ENCODE measurements at places on chromosomes 3 and 15.

DNA sequence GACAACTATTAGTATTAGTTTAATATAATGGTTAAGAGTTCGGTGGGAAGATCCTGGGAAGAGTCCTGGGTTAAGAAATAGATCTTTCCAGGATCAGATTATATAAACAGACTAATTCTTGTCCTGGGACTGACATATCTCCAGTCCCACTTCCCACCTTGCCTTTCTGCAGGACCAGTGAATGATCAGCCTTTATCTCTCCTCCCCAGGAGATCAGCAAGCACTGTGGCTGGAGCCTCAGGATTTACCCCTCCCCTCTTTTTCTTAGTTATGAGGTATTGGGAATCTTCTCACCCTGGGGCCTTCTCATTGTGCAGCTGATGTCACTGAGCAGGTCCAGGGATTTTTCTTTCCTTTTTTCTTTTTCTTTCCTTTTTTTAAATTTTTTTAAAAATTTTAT is 135.7 kb upstream of the UMPS start:
- no peak for DNase-seq

- no peak for DNase-seq
Observed at GRCh38 chr15:51046799-51047449, 47.8 kb downstream of the TNFAIP8L3 start.

- no peak for DNase-seq
Observed at GRCh38 chr3:10463533-10464434, 41.6 kb downstream of the ATP2B2 start.

- DNase-seq: no peak
Observed at GRCh38 chr15:81073801-81074200, 60.3 kb upstream of the CFAP161 start.

GRCh38 chr15:101295607-101296161 is 636 bp upstream of the SNRPA1 start:
- no peak for DNase-seq

GRCh38 chr3:29802057-29802456 is 521.2 kb downstream of the RBMS3 start:
- DNase-seq: no peak

- peak; percentile 33 for DNase-seq
Observed at GRCh38 chr15:73225358-73226015, 143.3 kb downstream of the HCN4 start.

DNA sequence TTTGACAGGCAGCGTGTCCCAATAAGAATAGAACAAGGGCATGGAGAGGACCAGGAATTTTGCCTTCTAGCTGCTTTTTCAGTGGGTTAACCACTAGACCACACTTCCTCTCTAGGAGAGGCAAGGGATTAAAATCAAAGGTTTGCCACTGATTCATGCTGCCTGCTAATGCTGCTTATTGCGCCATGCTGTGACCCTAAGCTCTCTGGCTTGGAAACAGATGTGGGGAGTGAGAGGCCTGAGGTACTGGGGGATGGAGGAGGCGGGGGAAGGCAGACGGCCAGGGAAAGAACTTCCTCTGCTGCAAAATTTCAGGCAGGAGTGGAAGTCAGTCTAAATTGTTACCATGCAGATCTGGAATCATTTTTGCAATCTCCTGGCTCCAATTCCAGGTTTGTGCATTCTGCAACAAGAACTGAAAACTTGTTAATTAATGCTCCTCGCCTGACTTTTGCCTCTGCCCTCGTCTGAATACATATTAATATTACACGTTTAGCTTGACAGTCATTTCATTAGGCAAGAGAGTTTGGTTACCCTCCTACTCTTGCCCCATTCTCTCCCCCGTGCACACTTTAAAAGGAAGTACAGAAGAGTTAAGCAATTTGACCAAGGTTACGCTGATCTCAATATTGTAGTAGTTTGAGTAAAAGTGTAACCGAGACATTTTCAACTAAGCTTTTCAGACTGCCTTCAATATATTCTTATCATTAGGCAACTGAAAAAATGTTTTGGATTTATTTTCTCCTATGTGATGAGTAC is 121.7 kb upstream of the SPRED1 start:
- DNase-seq: no peak

- DNase-seq: no peak
Observed at GRCh38 chr3:20696388-20697150, 510.6 kb upstream of the SGO1 start.

DNA sequence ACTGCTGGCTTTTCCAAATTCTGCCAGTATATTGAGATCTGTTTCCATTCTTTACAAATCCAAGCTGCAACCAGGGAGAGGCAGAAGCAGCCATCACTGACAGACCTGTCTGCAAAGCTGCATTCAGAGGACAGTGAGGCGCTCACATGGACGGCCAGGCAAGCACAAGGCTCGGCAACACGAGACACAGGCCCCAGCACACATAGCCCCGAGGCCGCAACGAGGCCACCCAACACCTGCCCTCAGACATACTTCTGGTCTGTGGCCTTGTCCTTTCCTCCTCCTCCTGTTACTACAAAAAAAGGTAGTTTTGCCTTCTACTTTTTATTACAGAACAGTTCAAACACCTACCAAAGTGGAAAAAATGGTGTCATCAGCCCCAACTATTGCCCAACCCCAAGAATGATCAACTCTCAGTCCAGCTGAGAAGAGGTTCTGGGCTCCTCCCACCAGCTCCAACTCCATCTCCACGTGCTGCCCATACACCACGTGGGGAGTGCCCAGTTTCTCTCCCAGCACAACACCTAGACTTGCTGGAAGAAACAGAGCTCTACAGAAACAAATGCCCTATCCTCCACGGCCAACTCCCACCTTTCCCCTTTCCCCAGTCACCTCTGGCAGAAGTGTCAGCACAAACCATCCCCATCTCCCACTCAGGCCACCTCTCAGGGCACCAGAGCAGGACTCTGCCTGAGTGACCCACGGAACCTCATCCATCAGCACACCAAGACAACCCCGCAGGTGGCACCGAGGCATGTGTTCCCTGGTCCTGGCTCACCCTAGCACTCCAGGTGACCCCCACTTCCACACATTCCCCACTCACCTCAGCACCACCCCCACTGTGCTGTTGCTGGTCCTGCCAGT is 7.4 kb downstream of the ZXDC start:
- DNase-seq: no peak

DNA sequence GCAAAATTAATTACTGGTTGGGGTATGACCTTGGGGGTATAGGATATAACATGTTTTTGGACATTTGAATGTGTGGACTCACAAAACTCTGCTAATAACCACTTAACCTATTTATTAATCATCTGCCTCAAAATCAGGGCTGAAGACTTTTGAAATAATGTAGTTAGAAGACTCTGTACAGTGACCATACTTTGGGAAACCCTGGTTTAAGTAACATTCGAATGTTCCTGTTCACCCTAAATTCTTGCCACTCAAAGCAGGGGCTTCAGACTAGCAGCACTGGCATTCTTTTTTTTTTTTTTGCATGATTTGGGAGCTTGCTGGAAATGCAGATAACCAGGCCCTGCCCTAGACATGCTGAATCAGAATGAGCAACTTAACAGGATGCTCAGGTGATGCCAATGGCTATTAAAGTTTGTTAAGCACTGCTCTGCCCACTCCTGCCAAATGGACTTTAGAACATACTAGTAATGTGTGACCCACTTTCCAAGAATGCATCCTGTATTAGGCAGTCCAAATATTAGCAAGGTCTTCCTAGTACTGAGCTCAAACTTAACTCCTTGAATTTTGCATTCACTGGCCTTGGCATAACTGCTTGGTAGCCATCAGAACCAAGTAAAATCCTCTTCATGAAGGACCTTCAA is 12.7 kb upstream of the ST3GAL6 start:
- DNase-seq: no peak

DNA sequence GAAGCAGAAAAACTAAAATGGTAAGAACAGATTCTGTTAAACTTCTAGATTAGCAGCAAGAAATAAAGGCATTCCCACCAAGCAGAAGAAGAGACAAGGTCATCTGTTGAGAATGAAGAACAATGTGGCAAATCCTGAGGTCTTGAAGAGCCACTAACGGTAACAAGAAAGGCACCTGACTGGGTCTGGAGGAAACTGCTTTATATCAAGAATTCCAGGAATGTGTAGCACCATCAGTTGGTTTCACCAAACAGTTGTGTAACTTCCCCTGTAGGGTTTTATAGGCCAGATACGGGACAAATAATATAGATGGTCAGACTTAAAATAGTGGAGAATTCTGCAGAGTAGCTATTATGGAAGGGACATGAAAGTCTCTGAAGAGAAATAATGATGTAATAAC is 57.3 kb downstream of the ACAP2 start:
- DNase-seq: no peak

DNA sequence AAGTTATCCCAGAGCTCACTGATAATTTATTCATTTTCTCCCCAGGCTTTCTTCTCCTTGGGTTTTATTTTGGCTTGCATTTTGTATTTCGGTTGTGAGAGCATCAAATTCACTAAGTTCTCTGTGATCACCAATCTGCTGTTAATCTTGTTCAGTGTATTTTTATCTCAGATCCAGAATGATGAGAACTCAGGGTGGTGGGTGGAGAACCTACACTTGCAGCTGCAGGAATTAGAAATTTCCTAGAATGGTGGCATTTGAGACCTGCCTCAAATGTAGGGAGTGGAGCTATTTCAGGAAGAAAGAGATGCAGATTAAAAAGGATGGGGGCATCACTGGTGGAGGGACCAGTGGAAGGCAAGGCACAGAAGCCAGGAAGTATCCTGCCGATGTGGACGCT is 129.6 kb downstream of the OPA1 start:
- no peak for DNase-seq

- no peak for DNase-seq
Observed at GRCh38 chr15:60989696-60990095, 239.4 kb downstream of the RORA start.

GRCh38 chr15:68097029-68097428 is 42.9 kb downstream of the PIAS1 start:
- DNase-seq: no peak

GRCh38 chr3:180116203-180116602 is 79.5 kb upstream of the PEX5L start:
- DNase-seq: no peak

DNA sequence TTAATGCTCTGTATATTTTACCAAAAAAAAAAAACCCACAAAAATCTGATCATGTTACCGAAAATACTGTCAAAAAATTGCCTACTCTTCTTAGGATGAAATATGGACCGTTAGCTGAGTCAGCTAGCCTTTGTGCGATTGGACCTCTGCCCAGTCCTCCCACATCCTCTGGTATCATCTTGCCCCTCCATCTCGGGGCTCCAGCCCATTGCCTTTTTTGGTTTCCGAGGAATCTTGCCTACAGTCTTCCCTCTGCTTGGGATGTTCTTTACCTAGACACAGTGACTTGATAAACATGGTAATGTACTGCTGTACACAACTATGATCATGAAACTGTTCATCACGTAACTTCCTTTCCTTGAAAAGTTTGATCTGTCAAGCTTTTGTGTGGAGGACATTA is 371.4 kb downstream of the SV2B start:
- DNase-seq: peak; percentile 27

DNA sequence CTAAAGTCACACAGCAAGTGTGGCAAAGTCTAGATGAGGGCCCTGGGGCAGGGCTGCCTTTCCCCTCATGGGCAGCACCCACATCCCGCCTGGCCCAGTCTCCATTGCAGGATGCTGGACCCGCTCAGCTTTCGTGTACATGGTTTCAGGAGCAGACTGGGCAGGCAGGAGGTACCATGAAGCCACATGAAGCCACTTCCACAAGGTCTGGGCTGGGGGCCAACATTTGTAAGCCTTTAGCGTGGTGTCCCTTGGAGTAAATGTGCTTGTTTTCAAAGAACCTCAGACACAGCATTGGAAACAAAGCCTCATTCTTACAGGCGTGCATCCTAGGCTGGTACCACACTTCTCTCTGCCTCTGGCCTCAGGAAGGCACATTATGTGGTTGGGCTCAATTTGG is 34.5 kb downstream of the UMPS start:
- DNase-seq: no peak

GRCh38 chr3:110955301-110955880 is 116.2 kb upstream of the NECTIN3 start:
- DNase-seq: no peak

DNA sequence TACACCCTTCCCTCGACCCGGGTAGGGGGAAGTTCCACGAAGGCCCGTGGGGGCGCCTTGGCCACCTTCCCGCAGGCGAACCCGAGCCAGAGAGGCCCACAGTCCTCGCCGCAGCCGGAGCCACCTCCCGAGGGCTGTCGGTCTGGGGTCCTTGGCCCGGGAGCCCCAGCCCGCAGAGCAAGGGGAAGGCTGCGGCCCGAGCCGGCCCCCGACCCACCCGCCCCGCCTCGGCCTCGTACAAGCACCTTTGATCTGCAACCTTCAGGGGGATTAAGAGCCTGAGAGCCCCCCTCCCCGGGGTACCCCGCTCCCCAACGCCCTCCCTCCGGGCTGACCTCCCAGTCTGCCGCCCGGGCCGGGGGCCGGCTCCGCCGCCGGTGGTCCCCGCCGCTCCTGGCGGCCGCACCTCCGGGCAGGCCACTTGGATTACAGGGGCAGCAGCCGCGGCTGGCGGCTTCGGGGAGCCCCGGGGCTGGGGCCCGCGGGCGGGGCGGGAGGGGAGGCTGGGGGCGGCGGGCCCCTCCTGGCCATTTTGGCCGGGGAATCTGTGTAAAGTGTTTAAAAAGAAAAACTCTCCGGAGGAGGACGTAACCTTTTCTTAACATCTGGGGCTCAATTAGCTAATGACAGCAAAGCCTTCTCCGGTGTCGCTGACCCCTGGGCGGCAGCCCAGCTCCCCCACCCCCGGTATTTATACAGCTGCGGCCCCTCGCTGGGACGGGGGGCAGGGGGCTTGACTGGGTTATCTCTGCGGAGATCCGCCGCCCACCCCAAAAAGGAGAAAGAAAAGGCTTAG is 40.2 kb downstream of the EPHB3 start:
- no peak for DNase-seq

DNA sequence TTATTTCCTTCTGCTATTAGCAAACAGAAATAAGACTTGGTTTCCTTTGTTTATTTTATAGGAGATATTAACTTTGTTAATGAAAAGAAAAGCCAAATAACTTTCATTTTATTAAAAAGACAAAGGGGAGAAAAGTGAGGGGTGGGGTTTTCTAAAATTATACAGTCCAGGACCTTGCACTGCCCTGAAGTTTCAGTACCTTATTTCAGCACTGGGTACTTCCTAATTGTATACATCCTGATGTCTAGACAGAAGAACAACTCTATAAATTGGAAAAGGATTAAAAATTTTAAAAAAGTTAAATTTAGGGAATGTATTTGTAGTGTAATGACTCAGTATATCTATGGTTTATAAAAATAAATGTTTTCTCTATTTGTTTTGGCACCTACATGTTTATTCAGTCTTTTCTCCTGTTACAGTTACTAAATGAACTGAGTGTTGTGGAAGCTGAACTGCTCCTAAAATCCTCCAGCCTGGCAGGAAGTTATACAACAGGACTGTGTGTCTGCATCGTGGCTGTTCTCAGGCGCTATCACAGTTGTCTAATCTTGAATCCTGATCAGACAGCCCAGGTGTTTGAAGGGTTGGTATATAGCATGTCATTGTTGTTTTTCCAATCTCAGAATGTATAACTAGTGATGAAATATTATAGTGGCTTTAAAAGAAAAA is 27.6 kb upstream of the P2RY13 start:
- no peak for DNase-seq

DNA sequence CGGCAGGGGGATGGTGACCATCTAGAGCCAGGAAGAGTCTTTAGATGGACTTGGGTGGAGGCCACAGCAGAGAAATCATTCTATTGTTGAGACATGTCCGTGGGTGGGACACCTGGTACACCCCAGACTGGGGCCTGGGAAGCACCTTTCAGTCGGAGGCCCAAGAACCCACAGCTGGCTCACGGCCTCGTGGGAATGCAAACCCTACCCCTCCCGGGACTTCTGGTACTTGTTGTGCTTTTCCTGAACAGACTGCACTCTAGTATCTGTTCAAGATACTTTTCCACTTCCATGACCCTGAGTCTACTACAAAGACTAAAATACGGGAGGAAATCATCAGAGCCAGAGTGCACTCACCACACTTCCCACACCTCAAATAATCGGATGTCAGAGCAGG is 60.7 kb downstream of the BDH1 start:
- DNase-seq: no peak
